ENCODE measurements at places on chromosomes 3 and 15. TPM values are rescaled to one million over a fixed set of nuclear protein-coding genes. Genes with fewer than 3 reads are reported as not detected.

The CD96 gene
- total RNA-seq, result 0.07 TPM

The LSMEM2 gene
- total RNA-seq, result not detected

The CHRNA3 gene
- not detected for total RNA-seq

The TLR9 gene
- not detected for total RNA-seq

The TTLL13 gene
- total RNA-seq, result not detected

The TM6SF1 gene
- not detected for total RNA-seq

The MST1R gene
- 1.2 TPM for total RNA-seq
